ENCODE measurements at places on chromosomes 7 and 10. TPM values are rescaled to one million over a fixed set of nuclear protein-coding genes. Genes with fewer than 3 reads are reported as not detected.

LRWD1 gene
- total RNA-seq, result 28.4 TPM

SLC29A4 gene
- total RNA-seq, result 15.7 TPM

KIAA1549 gene
- 4.0 TPM for total RNA-seq

ASB15 gene
- total RNA-seq, result not detected

OR13A1 gene
- total RNA-seq, result not detected

GRID2IP gene
- not detected for total RNA-seq

SLC39A12 gene
- total RNA-seq, result not detected

ACSM6 gene
- total RNA-seq, result not detected

GIMAP1 gene
- total RNA-seq, result not detected

SPDYE16 gene
- total RNA-seq, result not detected

TRPV5 gene
- not detected for total RNA-seq

MSS51 gene
- total RNA-seq, result 0.48 TPM

SFTPA1 gene
- not detected for total RNA-seq

ADAMTS14 gene
- 0.11 TPM for total RNA-seq

TRIM4 gene
- total RNA-seq, result 26.2 TPM

ECHDC3 gene
- total RNA-seq, result 10.3 TPM
